Right ventricle myocardium inferior (tissue), 1 donor: ENCODE measurements at places on chromosomes 13 and 19.
A peak's percentile ranks its signal among the peaks of the same experiment; 100 is the strongest.

- DNase-seq = no peak
Measured at GRCh38 chr13:23778879-23779278, 110.3 kb downstream of the MIPEP start.

DNA sequence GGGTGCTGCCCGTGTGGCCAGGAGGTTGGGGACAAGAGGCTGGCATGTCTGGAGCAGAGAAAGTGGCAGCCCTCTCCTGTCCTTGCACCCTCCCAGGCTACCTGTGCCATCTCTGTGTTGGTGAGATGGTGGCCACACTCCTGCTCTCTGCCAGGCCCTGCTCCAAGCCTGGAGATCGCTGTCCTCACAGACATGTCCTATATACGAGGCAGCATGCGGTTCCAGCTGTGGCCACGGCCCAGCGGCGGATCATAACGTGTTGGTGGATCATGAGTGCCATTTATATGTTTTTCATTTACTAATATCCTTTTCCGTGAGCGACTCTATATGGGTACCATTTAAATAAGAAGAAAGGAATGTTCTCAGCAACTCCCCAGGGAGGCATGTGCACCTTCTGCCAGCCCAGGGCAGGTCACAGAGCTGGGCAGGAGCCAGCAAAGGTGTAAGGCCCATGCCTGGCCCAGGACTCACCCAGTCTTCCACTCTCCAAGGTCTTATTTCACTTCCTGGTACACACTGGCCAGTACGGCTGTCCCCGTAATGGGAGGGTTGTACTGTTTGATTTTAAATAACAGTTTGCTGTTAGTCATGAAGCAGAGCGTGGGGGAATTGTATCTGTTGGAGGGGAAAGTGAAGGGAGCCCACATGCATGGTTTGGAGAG, 47.2 kb upstream of the LDLR start:
- DNase-seq = no peak

GRCh38 chr13:46160471-46161066, 21.4 kb downstream of the LCP1 start:
- DNase-seq = no peak

GRCh38 chr13:91133941-91134802, 213.3 kb upstream of the MIR17HG start:
- no peak for DNase-seq

DNA sequence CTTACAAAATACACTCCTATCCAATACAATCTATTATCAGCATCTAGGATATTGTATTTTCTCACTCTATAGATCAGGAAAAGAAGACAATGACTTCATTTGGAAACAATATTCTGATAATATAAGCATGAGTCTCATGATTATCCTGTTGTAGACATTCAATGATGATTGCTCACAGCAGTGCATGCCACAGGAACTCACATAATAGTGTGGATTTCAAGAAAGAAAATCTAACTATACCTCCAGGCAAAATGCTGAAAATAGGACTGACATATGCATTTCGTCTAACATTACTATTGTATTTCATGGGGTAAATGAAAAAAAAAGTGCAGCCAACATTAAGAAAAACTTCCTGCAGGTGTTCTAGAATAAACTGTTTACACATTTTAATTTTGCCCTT, 122.6 kb downstream of the POSTN start:
- DNase-seq = no peak

GRCh38 chr13:68509734-68510621, 1279.8 kb upstream of the PCDH9 start:
- DNase-seq = no peak

DNA sequence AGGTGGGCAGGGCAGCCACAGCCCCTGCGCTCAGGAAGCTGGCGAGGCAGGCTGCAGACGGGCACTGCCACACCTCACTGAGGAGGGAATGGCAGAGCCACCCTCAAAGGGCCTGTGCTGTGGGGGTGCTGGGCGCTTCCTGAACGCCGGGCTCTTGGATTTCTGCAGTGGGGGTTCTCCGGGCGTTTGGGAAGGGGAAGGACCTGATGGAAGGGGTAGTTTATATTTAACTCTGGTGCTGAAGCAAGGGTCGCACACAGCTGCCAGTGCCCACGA, 10.5 kb downstream of the GNA11 start:
- peak; percentile 0 for DNase-seq

- DNase-seq = no peak
Measured at GRCh38 chr13:46134961-46135522, 30.2 kb upstream of the CPB2 start.

DNA sequence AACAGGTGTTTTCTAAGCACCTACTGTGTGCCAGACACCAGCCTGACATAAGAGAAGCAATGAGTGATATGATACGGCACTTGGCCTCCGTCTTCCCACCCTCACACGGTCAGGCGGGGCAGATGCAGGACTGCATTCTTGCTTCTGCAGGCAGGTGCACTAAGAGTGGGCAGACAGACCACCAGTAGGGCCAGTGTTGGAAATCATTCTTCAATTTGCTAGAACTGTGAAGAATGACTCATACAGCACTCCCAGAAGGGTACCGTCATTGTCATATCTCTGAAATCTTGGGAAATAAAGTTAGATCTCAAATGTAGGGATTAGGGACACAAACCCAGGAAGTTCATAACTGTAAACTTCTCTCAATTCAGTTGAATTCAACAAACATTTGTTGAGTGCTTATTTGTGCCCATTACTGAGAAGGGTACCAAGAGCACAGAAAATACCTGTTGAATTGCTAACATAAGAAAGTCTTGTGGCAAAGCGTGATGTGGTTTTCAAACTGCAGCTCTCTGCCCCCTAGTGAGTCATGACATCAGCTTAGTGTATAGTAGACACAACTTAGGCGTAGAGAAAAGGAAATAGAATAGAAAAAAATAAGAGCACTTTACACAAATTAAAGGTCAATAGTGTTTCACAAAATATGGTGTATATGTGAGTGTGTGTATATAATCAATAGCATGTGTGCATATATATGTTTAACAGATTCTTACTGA, 76.1 kb downstream of the TEX26 start:
- no peak for DNase-seq

DNA sequence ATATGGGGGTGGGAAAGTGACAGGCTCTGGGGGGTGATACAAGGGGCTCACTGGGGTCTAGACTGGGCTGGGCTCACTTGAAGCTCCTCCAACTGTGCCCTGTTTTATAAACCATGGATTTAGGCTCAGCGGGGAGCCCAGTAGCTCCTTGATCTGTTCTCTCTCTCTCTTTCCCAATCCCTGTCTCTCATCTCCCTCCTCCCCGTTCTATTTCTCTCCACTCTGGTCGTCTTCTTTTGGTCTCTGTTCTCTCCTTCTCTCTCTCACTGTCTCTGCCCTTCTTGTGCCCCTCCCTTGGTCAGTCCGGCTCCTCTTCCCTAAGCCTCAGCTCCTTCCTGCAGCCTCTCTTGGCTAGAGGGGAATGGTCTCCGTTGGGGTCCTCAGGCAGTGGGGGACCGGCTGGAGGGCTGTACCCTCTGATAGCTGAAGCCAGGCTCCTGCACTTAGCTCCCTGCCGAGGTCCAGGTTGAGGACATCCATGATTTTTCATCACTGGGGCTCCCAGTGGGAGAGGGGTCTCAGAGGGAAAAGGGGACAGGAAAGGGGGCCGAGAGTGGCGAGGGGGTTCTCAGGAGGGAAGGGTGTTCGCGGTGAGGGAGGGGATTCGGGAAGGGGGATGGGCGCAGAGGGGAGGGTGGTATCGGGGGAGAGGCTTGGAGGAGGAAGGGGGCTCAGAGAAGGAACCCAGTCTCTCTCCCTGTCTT, 8.5 kb downstream of the UNC13A start:
- no peak for DNase-seq

GRCh38 chr13:97809576-97809975, 143.9 kb upstream of the IPO5 start:
- no peak for DNase-seq

DNA sequence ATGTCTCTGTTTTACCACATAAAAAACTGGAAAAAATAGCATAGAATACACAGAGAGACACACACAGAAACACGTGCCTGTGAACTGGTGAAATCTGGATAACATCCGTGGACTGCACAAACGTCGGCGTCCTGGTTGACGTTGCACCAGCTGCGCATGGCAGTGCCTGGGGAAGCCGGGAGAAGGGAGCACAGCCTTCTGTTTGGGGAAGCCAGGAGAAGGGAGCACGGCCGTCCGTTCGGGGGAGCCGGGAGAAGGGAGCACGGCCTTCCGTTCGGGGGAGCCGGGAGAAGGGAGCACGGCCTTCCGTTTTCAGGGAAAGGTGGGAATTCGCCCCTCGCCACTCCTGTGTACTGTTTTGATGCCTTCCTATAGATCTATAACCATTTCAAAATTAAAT, 63.8 kb upstream of the C13orf46 start:
- DNase-seq = no peak

GRCh38 chr13:34039678-34040077, 221.7 kb downstream of the RFC3 start:
- no peak for DNase-seq

DNA sequence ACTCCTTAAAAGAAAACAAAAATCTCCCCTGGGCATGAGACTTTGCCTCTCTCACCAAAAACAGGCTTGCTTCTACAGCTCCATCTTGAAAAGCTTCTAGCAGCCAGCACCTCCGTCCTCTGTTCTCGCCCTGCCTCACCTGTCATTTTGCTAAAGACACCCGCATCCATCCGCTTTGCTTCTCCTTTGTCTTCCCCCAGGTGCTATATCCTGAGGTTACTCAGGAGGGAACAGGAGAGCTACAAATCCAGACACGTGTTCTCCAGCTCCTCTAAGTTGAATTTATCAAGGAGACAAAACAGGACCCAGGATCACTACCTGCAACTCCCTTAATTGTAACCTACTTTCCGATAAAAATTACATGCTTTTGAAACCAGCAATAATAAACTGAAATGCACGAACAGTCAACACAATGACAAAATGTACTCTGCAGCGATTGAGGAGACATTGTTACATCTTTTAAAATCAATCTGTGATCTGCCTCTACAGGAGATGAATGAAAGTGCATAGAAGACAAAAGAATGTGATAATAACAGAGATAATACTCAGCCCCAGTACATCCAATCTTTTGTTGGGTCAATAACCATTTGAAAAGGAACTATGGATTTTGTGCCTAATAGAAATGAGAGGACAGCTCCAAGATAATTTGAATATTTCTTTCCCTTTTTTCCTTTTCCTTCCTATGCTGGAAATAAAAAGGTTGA, 221.2 kb downstream of the DCLK1 start:
- DNase-seq = no peak

DNA sequence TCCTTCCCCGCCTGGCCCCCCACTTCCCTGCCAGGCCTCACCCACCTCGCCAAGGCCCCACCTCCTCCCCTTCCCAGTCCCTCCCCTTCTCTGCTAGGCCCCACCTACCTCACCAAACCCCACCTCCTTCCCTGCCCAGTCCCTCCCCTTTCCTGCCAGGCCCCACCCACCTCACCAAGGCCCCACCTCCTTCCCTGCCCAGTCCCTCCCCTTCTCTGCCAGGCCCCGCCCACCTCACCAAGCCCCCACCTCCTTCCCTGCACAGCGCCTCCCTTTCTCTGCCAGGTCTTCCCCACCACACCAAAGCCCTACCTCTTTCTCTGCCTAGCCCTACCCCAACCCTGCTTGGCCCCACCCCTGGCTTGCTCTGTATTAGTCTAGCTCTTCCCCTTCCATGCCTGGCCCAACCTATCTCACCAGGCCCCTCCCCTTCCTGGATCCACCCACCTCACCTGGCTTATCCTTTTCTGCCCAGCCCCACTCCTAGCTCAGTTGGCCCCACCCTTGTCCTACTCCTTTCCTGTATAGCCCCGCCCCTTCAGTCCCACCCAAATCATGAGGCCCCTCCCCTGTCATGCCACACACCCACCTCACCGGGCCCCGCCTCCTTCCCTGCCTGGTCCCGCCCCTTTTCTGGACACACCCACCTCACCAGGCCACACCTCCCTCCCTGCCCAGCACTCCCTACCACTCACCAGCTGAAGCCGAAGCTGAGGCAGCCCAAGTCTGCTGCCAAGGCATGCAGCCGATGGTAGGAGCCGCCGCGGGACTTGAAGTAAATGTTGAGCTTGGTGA, 16.2 kb downstream of the CERS1 start:
- DNase-seq = no peak

GRCh38 chr13:25733001-25733491, 318.8 kb downstream of the SHISA2 start:
- no peak for DNase-seq

DNA sequence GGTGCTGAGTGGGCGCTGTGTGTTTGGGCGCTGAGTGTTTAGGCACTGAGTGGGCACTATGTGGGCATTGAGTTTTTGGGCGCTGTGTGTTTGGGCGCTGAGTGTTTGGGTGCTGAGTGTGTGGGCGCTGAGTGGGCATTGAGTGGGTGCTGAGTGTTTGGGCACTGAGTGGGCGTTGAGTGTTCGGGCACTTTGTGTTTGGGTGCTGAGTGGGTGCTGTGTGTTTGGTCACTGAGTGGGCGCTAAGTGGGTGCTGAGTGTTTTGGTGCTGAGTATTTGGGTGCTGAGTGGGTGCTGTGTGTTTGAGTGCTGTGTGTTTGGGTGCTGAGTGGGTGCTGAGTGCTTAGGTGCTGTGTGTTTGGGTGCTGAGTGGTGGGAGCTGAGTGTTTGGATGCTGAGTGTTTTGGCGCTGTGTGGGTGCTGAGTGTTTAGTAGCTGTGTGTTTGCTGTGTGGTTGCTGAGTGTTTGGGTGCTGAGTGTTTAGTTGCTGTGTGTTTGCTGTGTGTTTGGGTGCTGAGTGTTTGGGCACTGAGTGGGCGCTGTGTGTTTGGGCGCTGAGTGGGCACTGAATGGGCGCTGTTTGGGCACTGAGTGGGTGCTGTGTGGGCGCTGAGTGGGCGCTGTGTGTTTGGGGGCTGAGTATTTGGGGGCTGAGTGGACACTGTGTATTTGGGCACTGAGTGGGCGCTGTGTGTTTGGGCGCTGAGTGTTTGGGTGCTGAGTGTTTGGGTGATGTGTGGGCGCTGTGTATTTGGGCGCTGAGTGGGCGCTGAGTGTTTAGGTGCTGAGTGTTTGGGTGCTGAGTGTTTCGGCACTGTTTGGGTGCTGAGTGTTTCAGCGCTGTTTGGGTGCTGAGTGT, 47.2 kb upstream of the F7 start:
- DNase-seq = peak; percentile 37

- no peak for DNase-seq
Measured at GRCh38 chr13:38941353-38941945, 49.2 kb downstream of the STOML3 start.

GRCh38 chr13:105904034-105904742, 631.3 kb downstream of the EFNB2 start:
- DNase-seq = no peak

- no peak for DNase-seq
Measured at GRCh38 chr19:57655443-57655842, 13.3 kb upstream of the ZSCAN4 start.

- no peak for DNase-seq
Measured at GRCh38 chr13:76715075-76715474, 171.1 kb downstream of the KCTD12 start.

DNA sequence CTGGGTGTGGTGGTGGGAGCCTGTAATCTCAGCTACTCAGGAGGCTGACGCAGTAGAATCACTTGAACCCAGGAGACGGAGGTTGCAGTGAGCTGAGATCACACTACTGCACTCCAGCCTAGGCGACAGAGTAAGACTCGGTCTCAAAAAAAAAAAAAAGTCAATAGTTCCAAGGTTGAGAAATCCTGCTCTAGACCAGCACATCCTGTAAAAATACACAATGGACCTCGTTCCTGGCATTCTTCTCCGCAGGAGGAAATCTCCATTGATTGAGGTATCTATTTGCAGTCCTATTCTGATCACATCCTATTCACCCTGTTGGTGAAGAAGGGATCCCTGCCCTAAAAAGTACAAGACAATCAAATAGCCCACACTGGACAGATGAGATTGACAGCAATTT, 15.2 kb downstream of the ZFP14 start:
- no peak for DNase-seq

GRCh38 chr19:48372904-48373303, 8.7 kb downstream of the SYNGR4 start:
- DNase-seq = no peak
